CD4-positive, alpha-beta T cell treated with Interleukin-2 at 100 ng/mL for 4 hours (primary cell): ENCODE measurements at places on chromosomes 4 and X.

GRCh38 chr4:117429506-117429905 is 344.1 kb upstream of the TRAM1L1 start:
- no peak for DNase-seq

DNA sequence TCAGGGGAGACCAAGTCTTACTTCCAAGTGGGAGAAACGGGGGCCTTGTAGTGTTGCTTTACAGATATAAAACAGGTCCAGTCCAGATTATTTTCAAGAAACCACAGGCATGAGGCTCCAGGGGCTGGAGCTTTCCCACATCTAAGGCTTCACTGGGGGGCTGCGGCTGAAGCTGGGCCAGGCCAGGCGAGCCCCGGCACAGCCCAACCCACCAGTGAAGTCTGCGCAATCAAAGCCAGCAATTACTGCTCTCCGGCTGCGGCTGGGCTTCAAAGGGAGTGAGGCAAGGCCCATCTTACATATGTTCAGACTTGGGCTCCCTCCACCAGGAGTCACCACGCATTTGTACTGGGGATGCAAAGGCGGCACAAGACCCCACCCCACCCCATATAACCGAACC is 61.7 kb downstream of the HADH start:
- DNase-seq, result no peak

- no peak for DNase-seq
Observed at GRCh38 chr4:17680559-17681280, 66.3 kb downstream of the MED28 start.

GRCh38 chrX:7730071-7730470 is 112.9 kb upstream of the VCX start:
- DNase-seq, result no peak

GRCh38 chrX:40031911-40032310 is 65.8 kb downstream of the BCOR start:
- no peak for DNase-seq

DNA sequence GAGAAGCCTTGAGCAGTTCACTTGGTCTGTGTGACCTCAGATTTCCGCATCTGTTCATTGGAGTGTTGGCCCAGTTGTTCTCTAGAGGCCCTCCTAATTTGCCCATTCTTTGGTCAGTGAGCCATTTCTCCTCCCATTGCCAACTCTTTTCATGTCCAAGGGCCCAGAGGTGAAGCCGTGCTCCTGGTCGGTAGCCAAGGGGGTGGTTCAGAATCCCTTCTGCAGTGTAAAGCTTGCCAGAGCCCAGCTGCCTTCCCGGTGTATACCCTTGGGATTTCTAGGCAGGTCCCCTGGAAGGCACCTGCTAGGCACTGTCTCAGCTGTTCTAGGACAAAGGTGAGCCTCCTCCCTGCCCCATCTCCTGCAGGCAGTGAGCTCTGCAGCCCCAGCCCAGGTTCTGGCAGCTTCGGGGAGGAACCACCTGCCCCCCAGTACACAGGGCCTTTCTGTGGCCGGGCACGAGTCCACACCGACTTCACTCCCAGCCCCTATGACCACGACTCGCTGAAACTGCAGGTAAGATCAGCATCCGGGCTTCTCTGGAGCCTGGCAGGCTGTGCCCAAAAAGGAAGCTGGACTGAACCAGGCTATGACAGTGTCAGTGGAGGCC is 12.3 kb downstream of the SASH3 start:
- no peak for DNase-seq

DNA sequence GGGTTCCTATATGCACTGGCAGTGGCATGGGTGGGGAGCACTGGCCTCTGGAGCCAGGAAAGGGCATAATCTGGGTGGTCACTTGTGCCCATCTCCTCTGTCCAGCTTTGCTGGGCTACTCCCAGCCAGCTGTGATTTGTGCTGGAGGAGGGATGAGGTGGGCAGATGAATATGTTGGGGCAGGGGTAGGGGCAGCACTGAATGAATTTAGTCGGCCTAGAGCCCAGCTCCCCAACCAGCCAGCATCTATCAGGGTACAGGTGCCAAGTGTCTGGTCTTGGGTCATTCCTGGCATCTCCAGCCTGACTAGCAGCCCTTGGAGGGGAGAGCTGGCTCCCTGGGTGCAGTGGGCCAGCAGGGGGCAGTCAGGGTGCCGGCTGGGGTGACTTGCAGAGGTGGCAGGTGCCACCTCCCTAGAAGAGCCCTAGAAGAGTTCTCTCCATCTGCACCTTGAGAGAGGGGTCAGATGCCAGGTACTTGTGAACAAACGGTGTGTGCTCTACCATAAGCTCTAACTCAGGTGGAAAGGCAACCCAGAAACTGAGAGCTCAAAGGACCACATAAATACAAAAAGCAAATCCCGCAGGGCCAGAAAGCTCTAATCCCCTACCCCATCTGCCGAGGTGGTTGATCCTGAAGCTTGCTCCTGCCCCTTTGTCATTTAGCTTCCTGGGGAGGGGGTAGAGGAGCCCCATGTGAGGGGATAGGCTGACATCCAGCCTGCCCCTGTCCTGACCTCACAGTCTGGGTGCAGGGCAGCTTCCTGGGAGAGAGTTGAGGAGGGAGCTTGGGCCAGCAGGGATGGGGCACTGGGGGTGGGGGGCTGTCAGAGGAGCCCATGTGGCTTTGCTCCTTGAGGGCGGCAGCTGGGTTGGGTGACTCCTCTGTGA is 2.2 kb downstream of the SORCS2 start:
- DNase-seq, result no peak
